ENCODE measurements at places on chromosomes 2 and 18. TPM values are rescaled to one million over a fixed set of nuclear protein-coding genes. Genes with fewer than 3 reads are reported as not detected.

Gene RAPGEF4
- total RNA-seq, result 0.59 TPM

DNA sequence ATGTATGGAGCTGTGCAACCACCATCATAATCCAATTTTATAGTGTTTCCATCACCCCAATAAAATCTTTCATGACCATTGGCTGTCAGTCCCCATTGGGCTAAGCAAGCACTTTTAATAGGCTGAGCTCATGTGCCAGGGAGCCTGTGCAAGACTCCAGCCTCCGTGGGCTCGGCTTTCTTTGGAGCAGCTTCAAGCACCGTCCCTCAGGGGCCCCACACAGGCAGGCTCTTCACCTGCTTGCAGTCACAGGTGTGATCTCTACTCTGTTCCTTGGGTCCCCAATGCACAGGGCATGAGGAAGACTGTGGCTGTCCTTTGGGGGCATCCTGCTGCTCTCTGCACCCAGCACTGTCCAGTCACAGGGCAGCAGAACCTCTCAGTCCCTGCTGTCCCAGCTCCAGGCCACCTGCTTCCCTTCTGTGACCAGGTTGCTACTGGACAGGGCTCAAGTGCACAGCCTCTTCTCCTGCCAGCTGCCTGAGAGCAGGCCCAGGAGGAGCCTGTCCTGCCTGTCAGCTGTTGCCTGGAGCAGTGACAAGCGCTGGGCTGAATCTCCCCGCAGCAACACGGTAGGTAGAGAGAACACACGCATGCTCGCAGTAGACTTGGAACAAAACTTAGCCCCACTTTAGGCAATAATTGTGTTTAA, 40.7 kb upstream of the TMEM131 start:
- DNase-seq, result no peak

- DNase-seq, result no peak
Measured at GRCh38 chr18:67456711-67457110, 59.8 kb downstream of the DSEL start.

DNA sequence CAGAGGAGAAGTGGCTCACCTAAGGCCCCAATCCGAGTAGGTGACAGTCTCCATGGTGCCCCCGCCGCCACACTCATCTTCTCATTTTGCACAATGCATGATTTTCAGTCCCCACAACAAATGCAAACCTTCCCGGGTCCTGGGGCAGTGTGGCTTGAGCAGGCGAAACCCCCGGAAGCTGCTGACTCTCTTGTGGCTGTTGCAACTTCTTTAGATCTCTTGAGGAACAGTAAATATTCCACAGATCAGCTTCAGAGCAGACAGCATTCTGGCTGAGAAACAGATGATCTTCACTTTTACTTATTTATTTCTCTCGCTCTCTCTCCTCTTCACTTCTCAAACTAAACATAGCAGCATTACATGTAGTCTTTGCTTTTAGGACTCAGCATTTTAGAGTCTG, 51.9 kb downstream of the ASAP2 start:
- DNase-seq, result peak; percentile 73

Gene TRIM54
- not detected for total RNA-seq

GRCh38 chr2:634041-634440, 43.2 kb downstream of the TMEM18 start:
- DNase-seq, result no peak

DNA sequence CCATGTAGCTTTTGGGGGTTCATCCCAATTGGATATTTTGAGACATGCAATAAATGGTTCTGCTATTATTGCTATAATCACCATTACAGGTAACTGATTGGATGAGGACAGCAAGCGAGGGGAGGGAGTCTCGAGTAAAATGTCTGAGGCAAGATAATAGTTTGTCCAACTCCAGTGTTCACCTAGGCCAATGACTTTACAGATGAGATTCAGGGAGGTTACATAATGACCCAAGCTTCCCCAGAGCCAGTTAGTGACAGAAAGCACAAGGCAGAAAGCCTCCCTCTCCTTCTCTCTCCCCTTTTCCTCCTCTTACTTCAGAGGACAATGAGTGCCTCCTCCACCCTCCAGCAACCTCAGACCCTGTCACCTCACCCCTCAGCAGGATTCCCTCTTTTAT, 98.4 kb upstream of the GLS start:
- DNase-seq, result no peak

DNA sequence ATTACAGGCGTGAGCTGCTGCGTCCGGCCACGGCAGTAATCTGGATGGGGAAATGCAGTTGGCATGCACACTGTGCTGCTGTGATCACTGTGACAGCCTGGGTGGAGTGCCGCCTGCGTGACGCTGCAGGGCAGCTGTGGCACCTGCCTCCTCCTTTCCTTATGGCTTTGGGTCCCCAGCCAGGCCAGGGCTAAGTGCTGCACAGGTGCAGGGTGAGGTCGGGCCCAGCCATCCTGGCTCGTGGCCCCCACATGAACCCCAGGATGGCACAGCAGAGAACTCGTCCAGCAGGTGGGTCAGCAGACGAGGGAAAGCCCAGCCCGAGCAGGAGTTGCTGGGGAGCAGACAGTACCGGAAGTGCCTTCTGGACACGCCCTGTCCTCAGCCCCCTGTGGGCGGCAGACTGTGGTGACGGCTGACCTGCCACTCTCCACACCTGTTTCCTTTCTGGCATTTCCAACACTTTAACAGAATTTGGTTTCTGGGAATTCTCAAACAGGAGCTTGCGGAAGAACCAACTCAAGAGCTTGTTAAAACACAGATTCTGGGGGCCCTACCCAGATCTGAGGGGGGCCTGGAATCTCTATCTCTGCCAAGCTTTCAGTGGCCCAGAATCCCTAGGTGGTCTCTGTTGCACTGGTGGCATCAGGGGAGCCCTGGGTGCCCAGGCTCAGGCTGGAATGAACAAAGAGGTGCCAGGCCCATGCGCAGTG, 16.9 kb downstream of the HS1BP3 start:
- DNase-seq, result peak; percentile 39

Gene SERPINB4
- total RNA-seq, result not detected

Gene LOXHD1
- total RNA-seq, result not detected

GRCh38 chr18:76392349-76392748, 102.7 kb downstream of the ZNF516 start:
- peak; percentile 83 for DNase-seq

GRCh38 chr18:59056706-59057492, 82.8 kb upstream of the SEC11C start:
- peak; percentile 82 for DNase-seq

Gene ARHGAP25
- 0.29 TPM for total RNA-seq

Gene SLC30A3
- under 0.01 TPM for total RNA-seq

GRCh38 chr18:78978349-78979055, 1.1 kb upstream of the SALL3 start:
- peak; percentile 88 for DNase-seq

Gene CNTNAP5
- not detected for total RNA-seq

- DNase-seq, result no peak
Measured at GRCh38 chr2:70498054-70498453, 55.6 kb downstream of the TGFA start.

Gene C1QL2
- total RNA-seq, result not detected

DNA sequence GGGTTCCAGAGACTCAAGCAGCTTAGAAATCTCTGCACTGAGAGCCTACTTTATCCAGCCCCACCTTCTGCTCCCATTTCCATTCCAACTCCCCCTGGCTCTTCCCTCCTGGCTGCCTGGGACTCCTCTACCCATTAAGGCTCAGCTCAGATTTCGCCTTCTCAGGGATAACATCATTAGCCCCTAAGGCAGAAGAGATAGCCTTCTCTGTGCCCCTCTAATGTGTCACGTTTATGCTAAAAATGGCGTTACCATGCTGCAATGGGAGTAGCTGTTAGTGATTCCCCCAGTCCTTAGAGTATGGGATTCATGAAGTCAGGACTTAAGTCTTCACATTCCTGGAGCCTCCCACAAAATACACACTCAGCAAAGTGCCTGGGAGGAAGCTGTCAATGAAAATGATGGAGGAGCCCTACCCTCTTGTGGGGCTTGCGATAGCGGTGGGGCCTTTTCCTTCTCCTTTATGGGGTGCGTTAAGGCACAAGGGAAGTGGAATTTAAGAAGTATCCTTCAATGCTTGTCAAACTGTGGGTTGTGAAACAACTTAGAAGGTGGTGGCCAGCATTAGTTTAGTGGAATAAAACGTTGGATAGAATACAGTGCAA, 144.7 kb upstream of the COPS8 start:
- DNase-seq, result no peak

Gene CHRNG
- not detected for total RNA-seq

GRCh38 chr18:61364953-61365352, 31.7 kb downstream of the CDH20 start:
- DNase-seq, result no peak

- DNase-seq, result peak; percentile 45
Measured at GRCh38 chr2:133271105-133271504, 297.2 kb downstream of the NCKAP5 start.

- DNase-seq, result peak; percentile 95
Measured at GRCh38 chr2:26942543-26943295, 27.7 kb upstream of the MAPRE3 start.

GRCh38 chr2:219182331-219183150, 4.5 kb downstream of the RETREG2 start:
- no peak for DNase-seq

Gene SLC8A1
- 82.9 TPM for total RNA-seq

Gene PLGLB1
- 2.9 TPM for total RNA-seq

Gene ALPP
- not detected for total RNA-seq

DNA sequence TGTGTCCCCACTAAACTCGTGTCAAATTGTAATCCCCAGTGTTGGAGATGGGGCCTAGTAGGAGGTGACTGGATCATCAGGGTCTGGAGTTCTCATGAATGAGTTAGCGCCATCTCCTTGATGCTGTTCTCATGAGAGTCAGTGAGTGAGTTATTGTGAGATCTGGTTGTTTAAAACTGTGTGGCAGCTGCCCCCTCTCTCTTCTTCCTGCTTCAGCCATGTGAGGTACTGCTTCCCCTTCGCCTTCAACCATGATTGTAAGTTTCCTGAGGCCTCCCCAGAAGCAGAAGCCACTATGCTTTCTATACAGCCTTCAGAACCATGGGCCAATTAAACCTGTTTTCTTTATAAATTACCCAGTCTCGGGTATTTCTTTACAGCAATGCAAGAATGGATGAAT, 50.4 kb downstream of the AP1S3 start:
- DNase-seq, result no peak

Gene TGOLN2
- total RNA-seq, result 124 TPM

Gene SIX3
- not detected for total RNA-seq

DNA sequence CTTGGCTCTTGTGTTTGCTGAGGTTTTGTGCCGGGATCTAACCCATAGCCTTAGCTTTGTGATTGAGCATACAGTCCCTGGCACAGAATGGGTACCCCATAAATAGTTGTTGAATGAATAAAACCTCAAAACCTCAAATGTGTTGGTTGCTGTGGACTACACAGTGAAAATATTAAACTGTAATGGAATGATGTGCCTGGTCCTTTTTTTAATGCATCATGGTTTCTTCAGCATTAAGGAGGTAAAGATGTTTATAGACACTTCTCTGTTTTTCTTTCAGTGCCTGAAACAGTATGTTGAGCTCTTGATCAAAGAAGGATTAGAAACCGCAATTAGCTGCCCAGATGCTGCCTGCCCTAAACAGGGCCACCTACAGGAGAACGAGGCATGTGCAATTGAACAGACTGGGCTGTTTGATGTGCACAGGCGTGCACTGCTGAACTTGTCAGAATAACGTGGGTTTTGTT, 97.0 kb downstream of the RNF144A start:
- DNase-seq, result no peak

Gene GAREM1
- 5.0 TPM for total RNA-seq

GRCh38 chr2:3290655-3291054, 87.0 kb downstream of the EIPR1 start:
- peak; percentile 58 for DNase-seq

DNA sequence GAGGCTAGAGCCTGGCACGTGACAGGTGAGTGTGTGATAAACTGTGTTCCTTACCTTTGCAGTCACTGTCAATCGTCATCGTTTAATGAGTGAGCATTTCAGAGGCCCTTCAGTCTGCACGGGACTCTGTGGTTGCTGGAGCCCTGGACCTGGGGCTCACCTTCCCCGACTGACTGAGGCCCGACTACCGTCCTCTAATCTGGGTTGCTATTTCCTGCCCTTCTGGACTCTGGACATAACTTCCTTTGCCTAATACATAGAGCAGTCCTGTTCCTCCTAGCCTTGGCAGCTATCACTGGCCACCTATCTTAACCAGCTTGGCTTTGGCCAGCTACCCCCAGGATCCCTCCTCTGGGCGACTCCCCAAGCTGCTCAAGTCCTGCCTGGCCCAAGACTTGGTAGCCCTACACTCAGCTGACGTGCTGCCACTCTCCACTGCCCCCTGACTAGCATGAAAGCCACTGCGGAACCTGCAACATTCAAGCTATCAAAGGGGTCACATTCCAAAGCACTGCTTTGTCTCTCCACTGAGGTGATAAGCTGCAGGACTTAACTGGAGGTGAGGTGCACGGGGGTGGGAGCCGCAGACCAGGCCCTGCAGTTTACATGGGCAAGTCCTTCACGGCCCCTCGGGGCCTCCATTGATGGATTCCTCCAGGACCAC, 11.1 kb upstream of the RAB17 start:
- no peak for DNase-seq

DNA sequence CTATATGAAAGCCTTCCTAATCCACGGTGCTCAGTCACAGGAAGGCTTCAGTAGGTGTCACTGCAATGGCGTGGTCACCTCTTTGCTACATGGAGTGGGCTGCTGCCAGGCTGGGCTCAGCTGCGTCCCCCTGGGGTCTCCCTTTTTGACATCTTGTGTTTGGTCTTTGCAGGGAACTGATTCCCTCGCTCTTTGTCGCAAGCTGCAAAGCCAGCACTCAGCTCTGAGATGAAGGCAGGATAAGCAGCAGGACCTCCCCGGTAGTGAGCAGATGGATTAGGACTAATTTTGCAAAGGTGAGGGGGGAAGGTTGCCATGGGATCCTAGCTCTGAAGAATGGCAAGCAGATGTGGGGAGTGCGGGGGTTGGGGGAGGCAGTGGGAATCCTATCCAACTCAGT, 173.9 kb upstream of the ARL4C start:
- no peak for DNase-seq

DNA sequence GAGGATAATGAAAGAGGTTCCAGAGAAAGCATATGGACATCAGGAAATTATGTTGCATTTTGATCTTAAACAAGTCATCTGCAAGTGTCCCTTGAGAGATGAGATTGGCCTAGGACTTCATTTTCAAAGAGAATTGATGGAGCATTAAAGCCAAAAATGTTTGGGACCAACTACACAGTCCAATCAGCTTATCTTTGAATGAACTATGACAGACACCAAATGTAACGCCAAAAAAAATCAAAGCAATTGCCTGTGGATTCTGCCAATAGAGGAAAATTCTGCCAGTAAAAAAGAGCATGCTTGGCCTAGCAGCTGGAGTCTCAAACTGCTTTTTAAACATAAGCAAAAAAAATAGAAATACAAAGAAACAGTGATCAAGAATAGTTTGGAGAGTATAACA, 594.5 kb upstream of the CHAC2 start:
- no peak for DNase-seq

GRCh38 chr2:236558993-236559978, 10.3 kb upstream of the ACKR3 start:
- DNase-seq, result no peak

- DNase-seq, result no peak
Measured at GRCh38 chr2:15923597-15923996, 16.8 kb upstream of the MYCN start.

DNA sequence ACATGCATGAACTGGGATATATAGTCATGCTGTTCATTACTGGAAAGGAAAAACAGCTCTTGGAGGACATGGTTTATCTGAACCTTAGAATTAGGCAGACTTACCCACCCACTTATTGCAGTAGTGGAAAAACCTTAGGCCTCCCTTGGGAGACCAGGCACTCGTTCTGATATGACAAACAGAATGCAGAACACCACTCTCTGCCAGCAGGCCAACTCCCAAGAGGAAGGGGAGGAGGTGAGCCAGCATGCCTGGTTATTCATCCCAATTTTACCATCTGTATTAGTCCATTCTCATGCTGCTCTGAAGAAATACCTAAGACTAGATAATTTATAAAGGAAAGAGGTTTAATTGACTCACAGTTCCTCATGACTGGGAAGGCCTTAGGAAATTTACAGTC, 17.5 kb downstream of the C18orf63 start:
- DNase-seq, result no peak

Measured in osteoblast (primary cell).